ENCODE measurements at places on chromosomes 1 and 21.

GRCh38 chr1:8204826-8205225 lies 113.1 kb upstream of the SLC45A1 start:
- no peak for DNase-seq

GRCh38 chr1:233327651-233328141 lies at the start of gene MAP3K21:
Gene MAP3K21, plus strand, starts transcription at chr1:233327724. Its CDS starts 305 bp downstream, at chr1:233328029.
- DNase-seq = no peak

DNA sequence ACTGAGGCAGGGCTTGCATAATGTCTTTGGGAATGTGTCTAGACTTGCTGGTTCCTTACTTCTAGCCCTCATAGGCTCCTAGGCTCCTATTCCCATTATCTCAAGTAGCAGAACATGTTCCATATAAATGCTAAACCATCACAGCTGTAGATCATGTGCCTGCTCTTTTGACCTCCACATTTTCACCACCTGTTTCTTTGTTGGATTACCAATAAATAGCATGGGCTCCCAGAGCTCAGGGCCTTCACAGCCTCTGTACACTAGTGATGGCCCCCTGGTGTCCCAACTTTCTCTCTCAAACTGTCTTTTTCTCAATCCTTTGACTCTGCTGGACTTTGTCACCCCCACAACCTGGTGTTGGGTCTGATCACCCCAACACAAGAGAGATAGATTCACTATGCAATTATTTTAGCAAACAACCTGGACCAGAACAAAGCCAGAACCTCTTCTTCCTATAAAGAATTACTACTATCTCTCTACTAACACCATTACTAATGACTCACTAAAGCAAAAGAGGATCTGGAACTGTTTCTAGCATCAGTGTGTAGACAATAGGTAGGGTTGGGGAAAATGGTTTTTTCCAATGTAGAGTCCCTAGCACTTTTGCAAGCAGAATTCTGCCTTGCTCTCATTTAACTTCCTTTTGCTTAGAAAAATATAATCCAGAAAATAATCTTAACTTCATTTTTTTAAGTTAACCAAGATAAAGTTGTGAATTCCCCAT lies 51.7 kb downstream of the WLS start:
- no peak for DNase-seq

GRCh38 chr1:88079036-88079435 lies 605.0 kb upstream of the PKN2 start:
- no peak for DNase-seq

DNA sequence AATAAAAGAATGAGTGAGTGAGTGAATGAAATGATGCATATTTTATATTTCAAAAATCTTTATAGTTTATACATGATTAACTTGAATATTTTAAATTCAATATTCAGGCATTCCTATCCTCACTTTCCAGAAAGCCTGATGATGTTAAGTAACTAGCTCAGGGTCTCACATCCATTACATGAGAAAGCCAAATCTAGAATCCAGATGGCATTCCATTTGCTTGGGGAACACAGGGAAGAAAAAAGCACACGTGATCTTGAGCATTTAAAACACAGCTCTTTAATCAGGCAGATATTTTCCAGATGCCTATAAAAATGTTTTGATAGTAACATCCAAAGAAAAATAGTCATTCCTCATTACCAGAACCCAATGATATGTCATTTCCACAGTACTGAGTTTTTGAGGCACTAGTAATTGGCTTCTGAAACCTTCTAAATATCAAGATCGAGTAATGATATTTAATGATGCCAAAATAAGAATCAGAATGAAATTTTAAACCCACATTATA lies 291.9 kb downstream of the DSCAM start:
- no peak for DNase-seq

GRCh38 chr21:45470773-45471524 lies 66.0 kb downstream of the COL18A1 start:
- no peak for DNase-seq

DNA sequence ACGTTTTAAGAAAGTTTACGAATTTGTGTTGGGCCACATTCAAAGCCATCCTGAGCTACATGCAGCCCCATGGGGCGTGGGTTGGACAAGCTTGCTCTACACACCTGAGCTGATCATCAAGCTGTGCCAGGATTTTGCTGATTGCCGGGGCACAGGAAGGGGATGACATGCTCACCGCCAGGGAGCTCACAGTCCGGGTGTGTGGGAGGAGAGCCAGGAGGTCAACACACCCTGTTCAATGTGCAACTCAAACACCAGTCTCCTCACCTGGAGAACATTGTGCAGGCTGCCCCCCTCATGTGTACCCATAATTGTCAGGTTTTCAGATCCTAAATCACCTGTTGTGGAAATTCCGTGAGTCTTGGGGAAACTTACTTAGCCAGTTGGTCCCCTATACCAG lies 969 bp downstream of the CYP4A11 start:
- no peak for DNase-seq

GRCh38 chr1:239155466-239156091 lies 230.8 kb upstream of the CHRM3 start:
- DNase-seq = no peak

- DNase-seq = no peak
These were observed 9.1 kb downstream of the AHDC1 start for GRCh38 chr1:27594564-27595510.

DNA sequence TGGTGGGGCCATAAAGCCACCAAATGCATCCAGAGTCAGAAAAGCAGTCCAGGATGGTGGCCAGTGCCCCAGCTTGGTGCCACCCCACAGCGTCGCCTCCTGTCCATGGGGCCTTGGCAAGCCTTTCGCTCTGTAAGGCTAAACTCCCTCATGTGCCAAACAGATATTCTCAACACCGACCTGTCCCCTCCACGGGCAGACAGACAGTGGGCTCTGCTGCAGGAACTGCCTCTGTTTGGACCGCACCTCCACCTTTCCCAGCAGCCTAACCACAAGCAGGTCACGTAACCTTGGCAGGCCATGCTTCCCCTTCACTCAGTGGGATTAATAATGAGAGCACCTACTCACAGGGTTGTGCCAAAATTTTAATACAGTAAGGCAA lies 11.7 kb downstream of the RUNX1 start:
- no peak for DNase-seq

GRCh38 chr1:238658763-238659162 lies 727.6 kb upstream of the CHRM3 start:
- DNase-seq = no peak
